Stimulated activated CD4-positive, alpha-beta T cell treated with anti-CD3 and anti-CD28 coated beads, Interleukin-1b, Interleukin-23, amount 100 ng/mL, for 1 hour (primary cell): ENCODE measurements at places on chromosomes 5 and 9.

DNA sequence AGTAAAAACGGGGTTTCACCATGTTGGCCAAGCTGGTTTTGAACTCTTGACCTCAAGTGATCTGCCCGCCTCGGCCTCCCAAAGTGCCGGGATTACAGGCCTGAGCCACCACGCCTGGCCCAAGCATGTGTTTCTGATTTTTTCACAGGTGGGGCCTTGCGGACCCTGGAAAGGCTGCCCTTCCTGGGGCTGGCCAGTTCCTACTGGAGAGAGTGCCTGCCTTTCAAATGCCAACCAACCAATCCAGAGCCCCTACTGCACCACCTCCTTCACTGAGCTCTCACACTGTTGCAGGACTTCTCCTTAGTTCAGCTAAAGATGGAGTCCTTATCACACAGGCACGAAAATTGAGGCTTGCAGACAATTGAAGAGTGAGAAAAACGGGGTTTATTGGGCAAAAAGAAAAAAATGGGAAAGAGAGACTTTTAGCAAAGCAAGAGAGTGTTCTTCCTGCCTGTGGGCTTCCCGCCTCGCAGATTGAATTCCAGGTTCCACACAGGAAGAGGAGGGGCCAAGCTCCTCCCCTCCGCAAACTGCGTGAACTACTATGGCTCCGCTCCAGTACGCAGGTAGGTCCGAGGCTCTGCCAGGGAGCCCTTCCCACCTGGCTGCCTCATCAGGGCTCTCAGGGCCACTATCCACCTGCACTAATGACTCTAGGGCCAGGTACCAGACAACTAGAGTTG is 8.3 kb upstream of the CMBL start:
- no peak for DNase-seq

DNA sequence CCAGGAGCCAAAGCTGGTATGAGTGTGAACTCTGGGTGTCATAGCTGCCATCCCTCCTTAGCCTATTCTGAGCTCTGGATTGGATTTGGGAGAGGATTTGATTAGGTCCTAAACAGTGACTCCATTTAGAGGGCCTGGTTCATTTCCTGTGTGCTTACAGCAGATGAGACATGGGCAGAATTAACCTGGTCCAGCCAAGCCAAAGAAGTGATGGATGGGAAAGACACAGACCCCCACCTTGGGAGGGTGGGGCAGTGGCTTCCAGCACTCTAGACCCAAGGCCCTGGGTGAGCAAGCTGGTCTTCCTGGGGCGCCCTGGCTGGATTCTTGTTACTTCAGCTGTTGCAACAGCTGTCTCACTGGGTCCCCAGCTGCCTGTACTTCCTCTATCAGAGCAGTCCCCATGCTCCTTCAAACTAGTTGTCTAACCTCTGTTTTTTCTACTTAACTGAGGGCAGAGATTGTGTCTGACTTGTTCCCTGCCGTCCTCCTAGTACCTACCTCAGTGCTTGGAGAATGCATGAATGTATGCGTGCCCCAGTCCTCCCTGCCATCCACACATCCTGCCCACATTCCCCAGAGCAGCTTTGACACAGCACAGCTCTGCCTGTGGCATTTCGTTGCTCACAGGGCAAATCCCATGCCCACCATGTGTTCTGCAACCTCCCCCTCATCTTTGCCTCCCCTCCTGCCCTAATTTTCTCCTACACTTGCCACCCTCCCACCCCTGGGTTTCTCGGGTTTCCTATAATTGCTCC is 115.9 kb downstream of the RGS3 start:
- no peak for DNase-seq

DNA sequence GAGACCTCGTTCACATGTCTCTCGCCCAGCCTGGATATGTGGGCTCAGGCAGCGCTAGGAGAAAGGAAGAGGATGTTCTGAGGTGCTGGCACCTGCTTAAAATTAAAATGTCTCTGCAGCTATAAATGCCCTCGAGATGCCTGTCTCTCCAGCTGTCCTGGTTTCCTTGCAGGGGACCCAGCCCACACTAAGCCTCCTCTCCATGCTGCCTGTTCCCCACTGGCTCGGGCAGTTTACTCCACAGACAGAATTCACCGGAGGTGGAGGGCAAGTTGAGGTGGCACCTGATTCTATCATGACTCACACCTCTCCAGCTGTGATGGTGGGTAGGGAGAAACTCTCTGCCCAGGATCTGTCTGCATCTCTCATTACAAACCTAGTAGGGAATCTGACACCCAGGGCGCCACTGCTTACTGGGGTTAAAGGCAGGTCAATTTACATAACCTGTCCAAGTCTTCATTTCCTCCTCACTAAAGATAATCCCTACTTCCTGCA is 420.9 kb downstream of the SPOCK1 start:
- DNase-seq: no peak

DNA sequence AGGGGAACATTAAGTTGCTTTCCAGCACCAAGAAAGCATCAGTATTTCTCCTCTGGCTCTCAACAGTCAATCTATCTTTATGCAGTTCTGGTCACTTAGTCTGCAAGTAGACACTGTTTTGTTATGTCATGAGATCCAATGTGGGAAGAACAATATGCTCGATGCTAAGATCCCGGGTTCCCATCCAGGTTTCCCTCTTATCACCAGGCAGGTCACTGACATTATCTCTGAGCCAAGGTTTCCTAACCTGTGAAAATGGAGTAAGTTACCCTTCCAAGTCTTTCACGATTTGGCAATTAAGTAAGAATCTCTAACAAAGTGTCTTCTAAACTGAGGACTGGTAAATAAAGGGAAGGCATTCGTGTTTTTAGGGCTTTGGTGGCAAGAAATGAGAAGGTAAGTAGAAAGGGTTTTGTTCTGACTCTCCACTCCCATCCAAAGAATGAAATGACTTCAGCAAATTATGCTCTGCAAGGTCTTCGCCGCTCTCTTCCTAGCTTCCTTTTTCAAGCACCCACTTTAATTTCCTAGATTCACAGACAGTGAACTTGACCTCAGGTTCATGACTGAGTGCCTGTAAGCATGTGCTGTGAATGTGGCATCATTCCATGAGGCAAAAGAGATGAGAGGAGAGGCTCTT is 86.4 kb downstream of the DCP2 start:
- DNase-seq: no peak

GRCh38 chr5:82628364-82628910 is 350.3 kb upstream of the RPS23 start:
- DNase-seq: no peak

DNA sequence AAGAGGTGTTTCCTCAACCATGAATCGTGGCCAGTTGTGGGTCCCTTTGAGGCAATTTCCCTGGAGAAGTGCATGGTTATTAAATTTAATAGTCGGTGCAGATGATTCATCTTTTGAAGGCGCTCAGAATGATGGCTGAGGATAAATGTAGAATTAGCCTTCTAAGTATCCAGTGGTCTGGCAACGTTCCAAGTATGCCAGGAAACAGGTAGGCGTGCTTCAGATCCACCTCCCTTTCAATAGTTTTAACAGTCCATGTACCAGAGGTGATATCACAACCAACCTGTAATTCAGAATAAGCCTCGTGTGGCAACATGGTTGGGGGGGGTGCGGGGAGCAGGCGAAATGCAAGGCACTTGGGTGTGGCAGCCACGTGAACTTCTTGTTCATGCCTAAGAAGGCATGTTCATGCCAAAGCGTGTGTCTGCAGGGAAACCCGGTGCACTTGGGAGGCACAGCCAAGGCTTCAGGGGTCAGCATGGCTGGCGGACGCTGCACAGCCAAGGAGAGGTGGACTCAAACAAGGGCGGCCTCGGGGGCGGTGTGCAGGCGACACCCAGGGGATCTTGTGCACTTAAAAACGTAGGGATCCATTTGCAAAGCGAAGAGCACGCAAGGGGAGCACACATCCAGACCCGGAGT is 5.2 kb upstream of the NKD2 start:
- DNase-seq: no peak

- no peak for DNase-seq
These were observed at the start of gene CFAP157 for GRCh38 chr9:127706836-127707241. CFAP157 (plus strand) TSS chr9:127706988; CDS start chr9:127707032, 44 bp downstream.
